ENCODE measurements at places on chromosomes 5 and 9. TPM values are rescaled to one million over a fixed set of nuclear protein-coding genes. Genes with fewer than 3 reads are reported as not detected.

DNA sequence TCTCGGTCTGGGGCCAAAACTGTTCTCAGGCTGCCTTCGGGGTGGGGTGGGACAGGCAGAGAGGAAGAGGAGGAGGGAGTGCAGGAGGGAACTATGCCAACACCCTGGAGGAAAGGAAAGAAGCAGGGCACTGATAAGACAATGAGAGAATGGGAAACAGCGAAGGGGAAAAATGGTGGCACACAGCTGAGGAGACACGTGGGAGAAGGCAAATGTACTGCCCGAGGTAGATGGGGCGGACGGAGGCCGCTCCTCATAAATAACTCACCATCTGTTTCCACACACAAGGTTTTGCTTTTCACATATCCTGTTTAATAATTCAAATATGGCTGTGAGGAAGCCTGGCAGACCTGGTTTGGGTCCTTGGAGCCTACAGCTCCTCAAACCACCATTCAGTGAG is 148.2 kb upstream of the LRRTM2 start:
- no peak for DNase-seq

- DNase-seq, result no peak
Measured at GRCh38 chr5:91224456-91224855, 158.7 kb downstream of the ARRDC3 start.

DNA sequence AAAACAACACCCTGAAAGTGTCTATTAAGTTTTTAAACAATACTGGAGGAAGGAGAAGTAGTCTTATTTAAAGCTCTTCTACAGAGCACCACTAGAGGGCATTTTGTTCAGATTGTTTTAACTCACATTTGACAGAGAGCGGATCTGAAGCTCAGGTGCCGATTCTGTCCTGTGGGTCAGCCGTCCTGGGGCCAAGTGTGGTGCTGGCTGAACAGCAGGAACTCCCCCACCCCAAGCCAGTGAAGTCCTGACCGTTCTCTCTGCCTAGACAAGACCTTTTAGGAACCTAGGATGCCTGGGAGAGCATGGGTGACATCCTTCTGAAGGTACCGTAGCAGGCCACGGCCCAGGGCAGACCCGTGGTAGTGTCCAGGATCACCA is 3.9 kb downstream of the EXOC3 start:
- DNase-seq, result peak; percentile 74

- DNase-seq, result no peak
Measured at GRCh38 chr5:169347786-169348185, 46.8 kb upstream of the SLIT3 start.

GRCh38 chr5:132461569-132462070 is 29.0 kb downstream of the IRF1 start:
- DNase-seq, result no peak

ARL14EPL gene
- not detected for total RNA-seq

NUDT12 gene
- total RNA-seq, result 6.7 TPM

CDH9 gene
- total RNA-seq, result not detected

IFNA21 gene
- not detected for total RNA-seq

CDO1 gene
- 1.5 TPM for total RNA-seq

DNA sequence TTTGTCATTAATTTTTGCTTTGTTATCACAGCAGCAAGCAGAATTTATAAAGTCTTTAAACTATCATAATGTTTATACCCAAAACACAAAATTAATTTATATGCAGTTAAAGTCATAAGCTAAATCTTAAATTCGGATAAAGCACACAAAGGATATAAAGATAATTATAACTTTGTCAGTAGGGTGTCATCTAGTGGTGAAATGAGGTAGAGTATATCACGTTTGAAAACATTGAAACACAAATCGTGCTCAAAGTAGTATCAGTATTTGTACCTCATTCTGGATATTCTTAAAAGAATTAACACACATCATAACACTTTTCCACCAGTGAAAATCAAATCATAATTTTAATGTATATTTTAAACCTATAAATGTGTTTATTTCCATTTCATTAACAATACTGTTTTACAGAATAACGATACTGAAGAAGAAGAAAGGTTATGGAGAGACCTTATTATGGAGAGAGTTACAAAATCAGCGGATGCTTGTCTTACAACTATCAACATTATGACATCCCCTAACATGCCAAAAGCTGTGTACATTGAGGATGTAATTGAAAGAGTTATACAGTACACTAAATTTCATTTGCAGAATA is 129.5 kb downstream of the NIPBL start:
- no peak for DNase-seq

DNA sequence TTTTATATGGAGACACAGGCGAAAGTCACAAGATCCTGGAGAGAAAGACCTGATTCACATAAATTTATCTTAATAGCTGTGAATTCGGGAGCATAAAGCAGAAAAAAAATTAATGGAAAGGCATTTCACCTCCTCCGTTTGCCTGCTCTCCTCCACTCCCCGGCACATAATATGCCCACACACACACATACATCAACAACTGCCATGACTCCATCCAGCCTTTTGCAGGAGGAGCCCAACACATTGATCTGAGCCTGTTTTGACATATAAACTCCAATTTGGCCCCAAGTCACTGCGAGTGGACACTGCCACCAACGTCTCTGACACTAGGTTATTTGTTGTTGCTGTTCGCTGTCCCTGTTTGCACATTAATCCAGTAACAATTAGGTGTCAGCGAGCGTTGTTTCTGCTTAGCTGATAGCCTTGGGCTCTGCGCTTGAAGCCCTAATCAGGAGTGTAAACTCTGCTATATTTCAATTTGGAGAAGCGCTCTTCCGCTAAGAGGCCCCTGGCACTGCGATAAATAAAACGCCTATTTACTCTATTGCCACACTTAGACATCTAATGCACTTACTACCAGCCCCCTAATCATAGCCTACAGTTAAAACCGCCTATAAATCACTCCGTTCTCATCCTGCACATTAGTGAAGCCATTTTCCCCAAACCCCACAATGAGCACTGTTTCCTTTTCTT is 195.8 kb upstream of the TBCA start:
- no peak for DNase-seq

GRCh38 chr9:136576269-136576626 is 30.4 kb upstream of the NOTCH1 start:
- DNase-seq, result no peak

CCL27 gene
- not detected for total RNA-seq

DNA sequence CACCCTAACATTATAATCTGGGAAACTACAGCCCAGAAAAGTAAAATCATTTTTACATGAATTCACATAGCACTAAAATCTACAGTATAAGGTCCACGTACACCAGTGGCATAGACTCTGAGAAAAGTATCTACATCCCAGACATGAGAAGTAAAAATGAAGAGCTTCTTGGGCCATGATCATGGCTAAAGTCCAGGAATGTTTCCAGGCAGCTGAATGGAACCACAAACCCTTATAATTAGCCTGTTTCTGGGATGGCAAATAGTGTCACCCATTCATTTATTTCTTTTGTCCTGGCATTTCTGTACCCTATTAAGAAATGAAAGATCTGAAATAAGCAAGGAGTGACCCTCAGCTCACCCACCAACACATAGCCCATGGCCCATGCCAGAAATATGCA is 217.9 kb downstream of the SPOCK1 start:
- no peak for DNase-seq

DNA sequence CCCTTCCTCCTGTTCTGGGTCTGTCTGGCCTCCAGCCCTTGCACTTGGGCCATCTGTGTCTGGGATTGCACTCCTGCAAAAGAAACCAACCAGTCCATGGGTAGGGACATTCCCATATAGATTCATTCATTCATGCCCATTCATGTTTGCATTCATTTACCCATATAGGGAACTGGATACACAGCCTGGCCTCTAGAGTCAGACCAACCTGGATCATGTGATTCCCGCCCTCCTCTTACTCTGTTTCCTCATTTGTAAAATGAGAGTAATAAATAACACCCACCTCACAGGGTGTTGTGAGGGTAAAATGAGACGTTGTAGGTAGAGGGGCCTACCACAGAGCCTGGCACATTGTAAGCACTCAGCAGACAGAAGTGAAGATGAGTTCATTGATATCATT is 8.5 kb downstream of the PCDH12 start:
- DNase-seq, result no peak

- DNase-seq, result no peak
Measured at GRCh38 chr5:145407300-145408047, 427.7 kb downstream of the PRELID2 start.

- DNase-seq, result no peak
Measured at GRCh38 chr9:33924978-33925797, 108.2 kb downstream of the UBE2R2 start.

- DNase-seq, result no peak
Measured at GRCh38 chr5:98492258-98492657, 281.2 kb upstream of the RGMB start.

DNA sequence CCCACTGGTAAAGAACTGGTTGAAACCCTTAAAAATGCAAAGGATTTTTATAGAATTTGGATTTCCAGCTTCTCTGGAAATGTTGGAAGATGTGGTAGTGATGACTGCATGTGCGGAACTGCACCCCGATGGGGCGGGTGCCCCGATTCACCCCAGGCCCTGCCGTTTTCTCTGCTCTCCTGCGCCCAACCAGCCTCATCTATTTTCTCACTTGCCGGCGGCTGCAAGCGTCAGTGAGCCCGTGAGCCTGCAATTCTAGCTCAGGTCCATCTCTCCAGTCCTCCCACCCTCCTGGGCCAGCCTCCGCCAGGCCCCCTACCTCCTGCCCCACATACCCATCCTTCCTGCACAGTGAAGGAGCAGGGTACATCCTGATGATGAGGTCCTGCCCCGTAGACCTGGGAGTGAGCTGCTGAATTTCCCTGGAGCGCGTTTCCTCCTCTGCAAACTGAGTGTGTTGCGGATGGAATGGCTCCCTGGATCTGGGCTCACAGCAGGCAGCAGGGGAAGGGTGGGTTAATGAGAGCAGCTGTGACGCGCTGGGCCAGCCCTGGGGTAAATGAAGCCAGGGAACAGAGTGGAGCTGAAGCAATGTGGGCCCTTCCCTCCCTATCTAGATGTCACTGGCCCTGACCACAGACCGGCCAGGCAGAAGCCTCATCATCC is 45.9 kb upstream of the PHYKPL start:
- DNase-seq, result no peak

DNA sequence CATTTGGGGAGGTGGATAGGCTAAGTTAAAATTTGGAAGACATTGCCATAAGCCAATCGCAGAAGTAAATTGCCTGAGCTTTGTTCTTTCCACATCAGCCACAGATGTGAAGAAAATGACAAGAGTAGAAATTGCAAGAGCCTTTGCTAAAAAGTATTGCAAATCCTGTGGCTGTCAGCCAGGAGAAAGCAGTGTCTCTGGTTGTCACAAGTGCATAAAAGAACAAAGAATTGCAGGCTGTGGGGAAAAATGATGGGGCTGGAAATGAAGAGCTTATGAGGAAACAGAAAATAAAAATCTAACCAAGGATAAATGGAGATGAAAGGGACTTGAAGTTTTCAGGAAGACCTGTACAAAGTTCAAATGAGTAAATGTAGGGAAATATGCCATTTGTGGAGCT is 344.8 kb downstream of the CSNK1G3 start:
- DNase-seq, result no peak

GNAQ gene
- total RNA-seq, result 52.3 TPM

ZBTB43 gene
- 10.3 TPM for total RNA-seq

GRCh38 chr5:72347801-72348308 is 27.7 kb downstream of the PTCD2 start:
- no peak for DNase-seq

FANCC gene
- 7.6 TPM for total RNA-seq

MCCC2 gene
- 48.8 TPM for total RNA-seq

DNA sequence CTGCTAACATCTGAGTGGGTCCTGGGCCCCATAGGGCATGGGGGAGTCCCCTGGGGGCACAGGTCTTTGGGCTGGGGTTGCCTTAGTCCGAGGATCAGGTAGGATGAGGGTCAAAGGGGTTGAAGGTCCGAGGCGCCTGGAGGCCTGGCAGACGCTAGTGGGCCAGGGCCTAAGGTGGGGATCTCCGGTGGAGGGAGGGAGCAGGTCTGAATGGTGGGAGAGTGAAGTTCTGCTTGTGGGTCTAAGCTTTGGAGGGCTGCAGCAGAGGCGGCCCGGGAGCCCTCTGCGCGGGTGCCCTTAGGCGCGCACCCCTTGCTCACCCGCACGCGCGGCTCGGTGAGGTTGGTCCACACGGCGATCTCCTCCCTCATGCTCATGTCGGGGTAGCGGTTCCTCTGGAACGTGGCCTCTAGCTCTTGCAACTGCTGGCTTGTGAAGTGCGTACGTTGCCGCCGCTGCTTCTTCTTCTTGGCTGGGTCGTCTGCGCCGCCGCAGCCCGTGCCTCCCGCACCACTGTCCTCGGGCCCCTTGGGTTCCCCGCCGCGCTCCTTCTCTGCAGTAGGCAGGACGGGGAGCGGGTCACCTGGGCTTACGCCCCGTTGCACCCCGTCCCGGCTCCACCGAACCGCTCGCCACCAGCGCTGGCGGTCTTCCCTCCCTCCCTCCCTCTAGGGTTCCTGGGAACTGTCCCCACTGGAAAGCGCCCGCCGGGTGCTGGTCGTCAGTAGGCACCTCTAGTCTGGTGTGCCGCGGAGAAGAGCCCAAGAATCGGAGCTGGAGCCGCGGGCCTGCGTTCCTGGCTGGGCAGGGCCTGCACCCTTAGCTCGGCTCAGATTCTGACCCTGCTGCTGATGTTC is 2.8 kb downstream of the PITX1 start:
- no peak for DNase-seq

DNA sequence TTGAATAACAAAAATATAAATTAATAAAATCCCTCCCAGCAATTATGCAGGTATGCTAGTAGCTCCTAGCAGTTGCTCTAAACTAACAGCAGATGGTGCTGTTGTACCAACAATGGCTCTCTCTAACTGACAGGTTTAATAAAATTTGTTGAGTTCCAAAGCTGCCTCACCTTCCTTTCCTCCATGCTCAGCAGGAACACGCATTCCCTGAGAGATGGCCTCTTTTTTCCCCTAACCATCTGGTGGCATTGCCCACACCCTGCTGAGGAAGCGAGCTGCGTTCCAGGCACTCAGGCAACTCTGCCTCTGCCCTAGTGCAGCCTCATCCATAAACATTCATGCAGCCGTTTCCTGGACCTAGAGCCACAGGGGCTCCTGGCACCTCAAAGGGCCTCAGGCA is 106.2 kb downstream of the KLHL3 start:
- no peak for DNase-seq

STK32A gene
- total RNA-seq, result 1.0 TPM

APBA1 gene
- total RNA-seq, result 9.1 TPM

RAB3C gene
- total RNA-seq, result not detected

GRCh38 chr5:109030360-109031143 is 282.9 kb downstream of the FER start:
- no peak for DNase-seq

GRCh38 chr5:12323637-12324229 is 419.5 kb upstream of the CTNND2 start:
- no peak for DNase-seq

- no peak for DNase-seq
Measured at GRCh38 chr9:122040561-122041242, 52.4 kb downstream of the TTLL11 start.

DNA sequence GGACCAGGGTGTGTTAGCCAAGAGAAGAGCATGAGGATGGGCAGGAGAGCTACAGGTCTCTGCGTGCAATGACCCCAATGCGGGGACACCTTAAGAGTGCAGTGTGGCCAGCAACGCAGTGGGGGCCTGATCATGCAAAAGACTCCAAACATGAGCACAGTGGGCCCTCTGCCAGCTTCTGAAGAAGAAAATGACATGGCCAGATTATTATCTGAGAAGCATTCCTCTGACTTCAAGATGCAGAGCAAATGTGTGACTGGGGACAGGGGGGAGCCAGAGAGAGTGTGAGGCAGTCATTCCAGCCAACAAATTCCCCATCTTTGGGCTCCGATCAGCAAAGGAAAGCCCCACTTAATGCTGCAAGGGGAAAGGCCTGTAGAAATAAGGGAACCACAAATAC is 229.4 kb downstream of the CDK5RAP2 start:
- DNase-seq, result no peak

GRCh38 chr9:6270896-6271295 is 55.3 kb downstream of the IL33 start:
- DNase-seq, result no peak

Data from spleen (tissue), 13 donors.